Breast epithelium (tissue), 4 donors: ENCODE measurements at places on chromosomes 1 and 21. TPM values are rescaled to one million over a fixed set of nuclear protein-coding genes. Genes with fewer than 3 reads are reported as not detected.

DNA sequence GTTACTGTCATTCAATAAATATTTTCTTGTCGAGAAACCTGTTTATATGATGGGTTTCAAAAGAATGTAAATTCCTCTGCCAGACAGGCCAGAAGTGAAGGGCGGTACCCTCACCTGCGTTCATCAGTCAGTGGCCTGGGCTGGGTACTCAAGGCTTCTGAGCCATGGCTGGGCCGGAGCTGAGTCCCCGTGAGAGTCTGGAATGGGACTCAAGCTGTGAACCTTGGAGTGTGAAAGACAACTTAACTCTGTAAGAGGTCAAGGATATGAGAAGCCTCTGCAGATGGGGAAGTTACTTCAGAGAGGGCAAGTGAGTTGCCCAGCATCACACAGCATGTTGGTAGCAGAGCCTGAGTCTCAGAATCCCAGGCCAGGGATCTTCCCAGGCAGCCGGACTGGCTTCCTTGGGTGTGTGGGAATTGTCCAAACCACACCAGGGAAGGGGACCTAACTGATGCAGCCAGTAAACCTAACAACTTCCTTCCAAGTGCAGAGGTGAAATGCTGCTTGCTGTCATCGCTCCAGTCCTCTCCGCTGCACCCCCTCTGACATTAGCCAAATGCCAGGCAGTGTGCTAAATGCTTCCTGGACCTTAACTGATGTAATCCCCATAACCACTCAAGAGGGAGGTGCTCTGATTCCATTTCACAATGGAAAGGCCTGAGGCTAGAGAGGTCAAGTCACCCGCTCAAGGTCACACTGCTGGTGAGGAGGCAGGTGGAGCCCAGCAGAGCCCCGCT lies 4.8 kb downstream of the DISP3 start:
- H3K4me3 ChIP-seq, result no peak overlapping the region
- no peak overlapping the region for H3K27ac ChIP-seq
- H3K36me3 ChIP-seq, result no peaks in the 10 kb centered on the region
- DNase-seq, result no peak
- peaks cover 10% of the 10 kb centered on the region for H3K27me3 ChIP-seq
- peaks cover 5% of the 10 kb centered on the region for H3K4me1 ChIP-seq

DNA sequence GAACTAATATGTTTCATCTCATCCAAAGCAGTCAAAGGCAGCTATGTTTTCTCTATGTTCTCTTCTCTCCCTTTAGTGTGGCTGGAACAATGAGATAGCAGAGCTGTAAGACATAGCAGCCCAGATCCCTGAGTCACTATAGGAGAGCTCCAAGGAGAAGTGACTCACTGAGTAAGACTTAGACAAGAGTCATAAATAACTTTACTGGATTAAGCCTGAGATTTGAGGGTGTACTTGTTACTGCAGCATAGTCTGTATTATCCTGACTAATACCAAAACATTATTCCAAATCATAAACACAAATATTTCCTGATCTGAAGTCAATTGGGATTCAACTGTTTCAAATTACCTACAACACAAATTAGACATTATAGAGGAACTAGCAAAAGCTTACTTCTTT lies 3.9 kb downstream of the KRTAP19-8 start:
- DNase-seq, result no peak
- no peak overlapping the region for H3K4me3 ChIP-seq
- H3K27ac ChIP-seq, result no peak overlapping the region
- no peaks in the 10 kb centered on the region for H3K4me1 ChIP-seq
- H3K27me3 ChIP-seq, result no peaks in the 10 kb centered on the region

DNA sequence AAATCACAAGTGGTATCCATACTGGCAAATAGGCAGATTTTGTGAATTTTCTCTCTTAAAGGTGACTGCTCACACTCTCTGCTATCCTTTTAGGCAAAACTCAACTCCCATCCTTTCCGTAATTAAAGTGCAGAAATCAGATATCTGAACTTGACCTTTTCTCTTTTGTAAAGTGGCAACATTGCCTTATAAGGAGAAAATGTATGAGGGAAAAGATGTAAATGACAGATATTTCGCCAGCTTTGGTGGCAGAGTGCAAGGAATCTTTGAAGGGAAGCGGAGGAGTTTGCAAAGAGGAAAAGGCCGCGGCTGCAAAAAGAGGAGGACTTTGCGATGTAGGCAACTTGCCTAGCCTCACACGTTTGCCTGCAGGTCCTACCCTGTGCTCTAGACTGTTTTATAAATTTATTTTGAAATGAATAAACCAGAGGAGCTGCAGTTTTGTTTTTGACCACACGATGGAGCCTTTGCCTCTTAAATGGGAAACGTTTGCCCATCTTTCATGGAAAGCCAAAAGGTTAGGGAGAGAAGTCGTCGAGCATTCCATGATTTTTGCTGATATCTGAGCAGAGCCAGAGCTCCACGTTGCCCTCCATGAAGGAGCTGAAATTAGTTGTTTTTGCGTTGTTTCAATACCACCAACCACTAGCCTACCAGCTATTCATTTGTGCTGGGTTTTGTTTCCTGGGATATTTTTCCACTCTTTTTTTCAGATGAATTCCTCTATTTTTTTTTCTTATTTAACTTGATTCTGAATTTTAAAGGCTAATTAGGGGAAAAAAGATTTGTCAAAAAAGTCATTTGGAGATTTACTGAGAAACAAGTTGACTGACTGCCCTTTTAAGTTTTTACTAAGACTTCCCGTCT lies 242.3 kb downstream of the LMX1A start:
- no peaks in the 10 kb centered on the region for H3K4me1 ChIP-seq
- no peak for DNase-seq
- H3K4me3 ChIP-seq, result no peak overlapping the region
- no peak overlapping the region for H3K27ac ChIP-seq
- no peaks in the 10 kb centered on the region for H3K36me3 ChIP-seq
- H3K27me3 ChIP-seq, result no peaks in the 10 kb centered on the region

Gene SYT6
- total RNA-seq, result under 0.01 TPM

- DNase-seq, result no peak
- H3K27me3 ChIP-seq, result no peaks in the 10 kb centered on the region
- H3K4me1 ChIP-seq, result peaks cover 5% of the 10 kb centered on the region
- no peaks in the 10 kb centered on the region for H3K36me3 ChIP-seq
- no peak overlapping the region for H3K27ac ChIP-seq
- H3K4me3 ChIP-seq, result no peak overlapping the region
These were observed 122.0 kb downstream of the ETS2 start for GRCh38 chr21:38927776-38928175.

Gene EPHA10
- total RNA-seq, result not detected

- no peak overlapping the region for H3K4me3 ChIP-seq
- H3K4me1 ChIP-seq, result no peaks in the 10 kb centered on the region
These were observed 80.2 kb upstream of the GREM2 start for GRCh38 chr1:240691909-240692705.

Gene CR1L
- not detected for total RNA-seq

DNA sequence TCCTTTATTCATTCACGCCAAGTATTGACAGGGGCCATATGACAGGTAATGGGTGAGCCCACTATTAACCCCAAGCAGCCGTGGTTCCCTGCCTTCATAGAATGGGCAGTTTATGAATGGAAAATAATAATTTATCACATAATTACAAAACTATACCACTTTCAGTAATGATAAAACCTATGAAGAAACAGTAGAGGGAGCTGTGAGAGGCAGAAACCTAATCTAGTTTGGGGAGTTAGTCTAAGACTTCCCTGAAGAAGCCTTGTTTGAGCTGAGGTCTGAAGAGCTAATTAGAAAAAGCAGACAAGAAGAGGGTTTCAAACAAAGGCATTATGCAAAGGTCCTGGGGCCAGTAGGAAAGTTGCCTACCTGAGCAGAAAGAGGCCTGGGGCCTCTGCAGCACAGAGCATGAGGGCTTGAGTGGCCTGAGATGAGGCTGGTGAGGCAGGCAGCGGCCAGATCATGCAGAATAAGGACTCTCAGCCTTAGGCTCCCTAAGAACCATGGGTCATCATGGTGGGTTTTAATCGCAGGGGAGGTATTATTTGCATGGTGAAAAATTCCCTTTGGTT lies 142.8 kb downstream of the ATG4C start:
- no peak overlapping the region for H3K4me3 ChIP-seq
- H3K27ac ChIP-seq, result no peak overlapping the region

Gene JAM2
- 11.9 TPM for total RNA-seq

GRCh38 chr1:8866792-8867415 lies 11.6 kb downstream of the ENO1 start:
- H3K4me3 ChIP-seq, result no peak overlapping the region
- no peak overlapping the region for H3K27ac ChIP-seq
- H3K27me3 ChIP-seq, result no peaks in the 10 kb centered on the region
- H3K36me3 ChIP-seq, result peaks cover 39% of the 10 kb centered on the region
- H3K4me1 ChIP-seq, result peaks cover 7% of the 10 kb centered on the region
